ENCODE measurements at places on chromosomes 13 and 19.
A peak's percentile ranks its signal among the peaks of the same experiment; 100 is the strongest.

DNA sequence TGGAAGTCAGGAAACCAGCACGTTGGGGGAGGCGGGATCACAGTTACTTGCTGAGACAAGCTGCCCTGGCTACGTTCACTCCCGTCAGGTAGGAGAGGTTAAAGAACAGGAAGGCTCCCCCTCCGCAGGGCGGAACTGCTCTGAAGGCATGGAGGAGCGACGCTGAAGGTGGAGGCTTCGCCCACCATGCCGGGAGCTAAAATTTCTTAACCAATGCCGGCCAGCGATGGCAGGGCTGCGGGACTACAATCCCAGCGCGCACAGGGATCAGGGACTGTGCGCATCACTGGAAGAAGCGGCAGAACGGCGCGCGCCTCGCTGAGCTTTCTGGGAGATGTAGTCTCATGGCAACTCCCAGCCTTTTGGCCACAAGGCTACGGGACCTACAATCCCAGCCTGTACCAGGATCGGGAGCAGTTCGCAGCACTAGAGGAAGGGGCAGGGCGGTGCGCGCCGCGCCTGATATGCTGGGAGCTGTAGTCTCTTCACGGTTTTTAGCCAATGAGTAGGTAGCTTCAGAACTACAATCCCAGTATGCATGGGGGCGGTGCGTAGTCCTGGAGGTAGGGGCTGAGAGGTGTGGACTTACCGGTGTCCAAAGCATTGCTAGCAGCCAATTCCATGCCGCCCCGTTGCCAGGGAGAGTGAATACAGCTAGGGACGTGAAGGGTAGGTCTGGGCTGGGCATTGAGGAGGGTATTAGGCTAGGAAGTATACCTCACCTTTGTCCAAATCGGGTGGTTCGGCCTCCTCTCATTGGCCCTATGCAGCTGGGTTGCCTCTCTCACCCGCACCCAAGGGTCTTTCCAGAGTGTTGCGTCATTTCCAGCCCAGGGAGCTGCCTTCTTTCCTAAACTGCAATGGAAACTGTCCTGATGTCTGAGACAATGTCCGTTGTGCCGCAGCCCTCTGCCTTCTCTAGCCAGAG, 12.8 kb upstream of the ZNF682 start:
- H3K4me3 ChIP-seq, result peak overlapping the region; percentile 48
- H3K36me3 ChIP-seq, result no peaks in the 10 kb centered on the region
- no peaks in the 10 kb centered on the region for H3K27me3 ChIP-seq
- H3K27ac ChIP-seq, result peak overlapping the region; percentile 38
- DNase-seq, result peak; percentile 91

DNA sequence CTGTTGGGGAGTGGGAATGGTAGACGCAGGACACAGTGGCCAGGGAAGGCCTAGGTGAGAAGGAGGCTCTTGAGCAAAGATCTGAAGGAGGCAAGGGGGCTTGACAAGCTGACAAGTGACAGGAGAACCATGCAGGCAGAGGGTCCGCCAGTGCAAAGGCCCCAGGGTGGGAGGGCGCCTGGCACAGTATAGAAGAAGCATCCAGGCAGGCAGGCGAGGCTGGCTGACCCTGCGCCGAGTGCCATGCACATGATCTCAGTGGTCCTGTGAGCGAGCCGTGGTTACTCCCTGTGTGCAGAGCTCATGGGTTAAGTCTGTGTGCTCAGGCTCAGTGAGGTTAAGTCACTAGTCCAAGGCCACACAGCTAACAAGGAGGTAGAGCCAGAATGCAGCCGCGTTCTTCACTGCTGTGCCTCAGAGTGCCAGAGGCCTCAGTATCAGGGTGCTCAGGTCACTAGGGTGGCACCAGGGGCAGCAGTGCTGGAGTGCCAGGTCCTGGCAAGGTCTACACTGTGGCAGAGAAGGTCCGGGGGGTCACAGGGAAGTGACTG, 15.2 kb downstream of the CNFN start:
- no peak overlapping the region for H3K27ac ChIP-seq
- H3K4me1 ChIP-seq, result no peaks in the 10 kb centered on the region
- no peaks in the 10 kb centered on the region for H3K27me3 ChIP-seq
- no peak for DNase-seq

GRCh38 chr13:52112591-52112990, 16.3 kb downstream of the NEK5 start:
- no peak for DNase-seq
- no peaks in the 10 kb centered on the region for H3K36me3 ChIP-seq
- H3K27ac ChIP-seq, result no peak overlapping the region
- no peaks in the 10 kb centered on the region for H3K27me3 ChIP-seq

- DNase-seq, result no peak
- no peak overlapping the region for H3K27ac ChIP-seq
- no peaks in the 10 kb centered on the region for H3K4me1 ChIP-seq
- no peaks in the 10 kb centered on the region for H3K36me3 ChIP-seq
- no peak overlapping the region for H3K4me3 ChIP-seq
These were observed 3.2 kb upstream of the METTL21C start for GRCh38 chr13:102697929-102698648.

GRCh38 chr13:93309886-93310523, 83.4 kb downstream of the GPC6 start:
- H3K27me3 ChIP-seq, result no peaks in the 10 kb centered on the region
- DNase-seq, result no peak
- no peak overlapping the region for H3K4me3 ChIP-seq
- H3K27ac ChIP-seq, result no peak overlapping the region
- H3K4me1 ChIP-seq, result peaks cover 9% of the 10 kb centered on the region

DNA sequence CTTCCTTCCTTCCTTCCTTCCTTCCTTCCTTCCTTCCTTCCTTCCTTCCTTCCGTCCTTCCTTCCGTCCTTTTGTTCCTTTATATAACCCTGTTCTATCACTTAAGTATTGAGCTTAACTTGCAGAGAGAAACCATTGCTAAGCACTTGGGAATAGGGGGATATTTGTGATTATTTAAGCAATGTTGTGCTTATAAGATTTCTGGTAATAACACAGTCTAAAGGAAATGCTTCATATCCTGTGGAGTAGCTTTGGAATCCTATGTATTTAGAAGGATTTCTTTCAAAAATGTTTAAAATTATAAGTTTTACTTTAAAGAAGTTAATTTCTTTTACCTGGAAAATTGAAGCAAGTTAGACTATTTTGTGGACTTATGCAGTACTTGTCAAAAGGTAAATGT, 209.8 kb downstream of the PCCA start:
- H3K4me1 ChIP-seq, result no peaks in the 10 kb centered on the region
- no peaks in the 10 kb centered on the region for H3K27me3 ChIP-seq
- H3K36me3 ChIP-seq, result no peaks in the 10 kb centered on the region

- H3K27ac ChIP-seq, result no peak overlapping the region
- DNase-seq, result no peak
- no peaks in the 10 kb centered on the region for H3K36me3 ChIP-seq
- no peak overlapping the region for H3K4me3 ChIP-seq
- H3K27me3 ChIP-seq, result no peaks in the 10 kb centered on the region
These were observed 90.5 kb downstream of the STARD13 start for GRCh38 chr13:33194820-33195692.

GRCh38 chr13:69999875-70000274, 107.8 kb upstream of the ATXN8OS start:
- no peak overlapping the region for H3K27ac ChIP-seq
- no peaks in the 10 kb centered on the region for H3K36me3 ChIP-seq
- H3K4me1 ChIP-seq, result no peaks in the 10 kb centered on the region
- H3K4me3 ChIP-seq, result no peak overlapping the region
- no peaks in the 10 kb centered on the region for H3K27me3 ChIP-seq

DNA sequence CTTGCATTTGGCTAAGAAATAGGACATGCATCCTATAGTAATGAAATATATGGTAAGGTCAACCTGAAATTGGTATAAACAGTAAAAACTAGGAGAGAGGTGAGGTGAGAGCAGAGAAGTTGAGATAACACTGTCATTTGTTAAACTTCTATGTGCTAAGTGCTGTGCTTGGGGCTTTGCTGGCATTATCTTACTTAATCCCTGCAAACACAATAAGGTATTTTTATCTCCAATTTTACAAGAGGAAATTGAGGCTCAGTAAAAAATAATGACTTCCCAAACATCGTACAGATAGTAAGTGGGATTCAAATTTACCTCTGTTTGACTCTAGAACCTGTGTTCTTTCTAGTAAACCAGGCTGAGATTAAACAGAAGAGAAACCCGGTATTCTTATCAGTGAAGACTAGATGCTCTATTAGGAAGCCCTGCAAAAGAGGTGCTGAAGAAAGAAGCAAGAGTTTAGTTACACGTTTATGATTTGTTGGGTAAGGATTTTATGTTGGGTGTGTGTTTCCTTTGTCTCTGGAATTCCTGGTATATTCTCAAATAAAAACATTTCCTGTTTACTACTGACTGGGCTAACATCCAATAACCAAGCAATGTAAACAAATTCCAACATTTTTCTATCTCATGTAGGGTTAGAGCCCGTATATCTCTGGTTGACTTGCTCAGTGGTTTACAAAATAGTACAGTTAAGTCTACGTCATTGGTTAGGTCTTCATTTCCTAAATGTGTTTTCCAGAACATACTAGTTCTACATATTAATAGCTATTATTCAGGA, 137.3 kb upstream of the FNDC3A start:
- peaks cover 3% of the 10 kb centered on the region for H3K4me1 ChIP-seq
- H3K27ac ChIP-seq, result no peak overlapping the region
- H3K36me3 ChIP-seq, result no peaks in the 10 kb centered on the region
- DNase-seq, result no peak
- H3K27me3 ChIP-seq, result no peaks in the 10 kb centered on the region

- H3K27me3 ChIP-seq, result no peaks in the 10 kb centered on the region
- no peak overlapping the region for H3K4me3 ChIP-seq
- peaks cover 13% of the 10 kb centered on the region for H3K4me1 ChIP-seq
- H3K36me3 ChIP-seq, result no peaks in the 10 kb centered on the region
- DNase-seq, result no peak
These were observed 422.1 kb downstream of the COG6 start for GRCh38 chr13:40077396-40078027.

DNA sequence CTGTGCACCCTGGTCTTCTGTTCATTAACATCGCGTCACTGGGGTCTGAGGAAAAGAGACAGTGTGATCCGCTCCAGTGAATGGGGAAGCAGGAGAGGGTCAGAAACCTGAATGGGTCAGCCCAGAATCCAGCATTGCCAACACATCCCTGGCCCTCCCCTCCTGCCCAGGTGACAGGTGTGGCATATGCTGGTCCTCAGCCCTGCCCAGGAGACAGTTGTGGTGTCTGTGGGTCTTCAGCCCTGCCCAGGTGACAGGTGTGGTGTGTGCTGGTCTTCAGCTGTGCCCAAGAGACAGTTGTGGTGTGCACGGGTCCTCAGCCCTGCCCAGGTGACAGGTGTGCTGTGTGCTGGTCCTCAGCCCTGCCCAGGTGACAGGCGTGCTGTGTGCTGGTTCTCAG, 8.0 kb downstream of the TFDP1 start:
- no peaks in the 10 kb centered on the region for H3K4me1 ChIP-seq
- H3K4me3 ChIP-seq, result no peak overlapping the region
- DNase-seq, result peak; percentile 15
- H3K36me3 ChIP-seq, result peaks cover 73% of the 10 kb centered on the region

Measured in RWPE2 (cell line).